SJCRH30 (cell line): ENCODE measurements at places on chromosomes 16 and 17.

DNA sequence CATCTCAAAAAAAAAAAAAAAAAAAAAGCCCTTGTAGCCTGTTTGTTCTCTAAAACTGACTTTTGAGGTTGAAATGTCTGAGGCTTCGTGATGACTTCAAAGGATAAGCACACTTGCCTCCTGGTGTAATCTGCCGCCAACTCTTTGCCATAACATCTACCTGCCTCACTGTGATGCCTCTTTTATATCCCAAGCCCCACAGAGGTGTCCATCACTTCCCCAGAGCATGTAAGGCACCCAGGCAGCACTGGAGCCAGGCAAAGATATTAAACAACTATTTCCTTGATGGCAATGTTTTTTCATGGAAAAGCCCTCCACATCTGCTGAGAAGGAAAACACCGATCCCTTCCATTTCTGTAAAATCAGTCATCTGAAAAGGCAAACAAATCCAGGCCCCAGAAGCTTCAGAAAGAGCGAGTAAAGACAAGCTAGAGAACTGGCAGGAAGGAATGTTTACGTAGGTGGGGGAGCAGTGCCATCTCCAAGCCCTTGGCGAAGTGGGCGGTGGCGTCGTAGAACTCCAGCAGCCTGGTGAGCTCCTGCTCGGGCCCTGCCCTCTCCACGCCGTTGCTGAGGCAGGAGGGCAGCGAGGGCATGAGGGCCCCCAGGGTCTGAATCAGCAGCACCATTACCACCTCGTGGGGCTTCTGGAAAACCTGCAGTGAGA lies 28.6 kb downstream of the COG7 start:
- DNase-seq = no peak

DNA sequence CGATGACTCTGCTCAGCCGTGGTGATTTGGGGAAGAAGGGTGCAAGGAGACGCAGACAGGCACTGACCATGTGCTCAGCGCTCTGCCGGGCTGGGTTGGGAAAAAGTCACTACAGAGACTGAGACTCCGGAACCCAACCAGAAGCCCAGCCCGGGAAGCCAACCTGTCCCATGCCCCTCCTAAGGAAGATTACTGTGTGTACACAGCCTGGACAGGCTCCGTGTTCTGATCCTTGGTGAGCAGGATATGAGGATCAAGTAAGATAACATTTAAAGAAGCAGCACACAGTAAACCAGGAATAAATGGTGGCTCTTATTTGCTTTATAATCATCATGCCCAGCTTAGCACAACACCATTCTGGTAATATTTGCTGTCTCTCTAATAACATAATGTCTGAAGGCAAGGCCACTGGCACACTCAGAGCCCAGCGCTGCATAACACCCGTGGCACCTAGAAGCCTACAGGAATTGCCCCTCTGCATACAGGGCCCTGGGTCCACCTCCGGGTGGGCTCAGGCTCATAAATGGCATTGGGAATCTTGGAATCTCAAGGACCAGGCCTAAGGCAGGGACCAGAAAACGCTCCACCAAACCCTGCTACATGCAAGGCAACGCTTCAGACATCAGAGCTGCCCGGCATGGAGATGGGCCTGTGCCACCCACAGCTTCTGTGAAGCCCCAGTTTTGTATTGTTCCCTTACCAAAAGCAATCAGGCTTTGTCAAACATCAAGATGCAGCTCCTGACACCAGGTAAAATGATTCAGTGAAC lies 113.5 kb downstream of the DYNLRB2 start:
- no peak for DNase-seq

- no peak for DNase-seq
These were observed 430.7 kb downstream of the HS3ST3B1 start for GRCh38 chr17:14731591-14731990.

DNA sequence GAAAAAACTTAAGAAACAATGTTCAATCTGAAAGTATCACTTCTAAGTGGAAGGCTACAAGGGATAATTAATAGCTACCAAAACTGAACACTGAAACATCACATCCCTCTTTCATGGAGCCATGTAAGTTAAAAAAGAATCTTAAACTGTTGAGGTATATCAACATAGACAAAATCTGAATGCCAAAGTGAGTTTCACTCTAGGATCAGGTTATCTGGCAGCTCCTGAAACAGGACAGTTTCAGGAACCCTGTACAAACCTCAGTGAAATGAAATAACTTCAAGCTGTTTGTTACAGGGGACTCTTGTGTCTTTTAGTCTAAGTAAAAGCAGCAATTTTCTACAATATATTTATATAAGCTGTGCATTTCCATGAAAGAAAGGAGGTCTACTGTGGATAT lies 73.2 kb downstream of the KANSL1 start:
- no peak for DNase-seq

DNA sequence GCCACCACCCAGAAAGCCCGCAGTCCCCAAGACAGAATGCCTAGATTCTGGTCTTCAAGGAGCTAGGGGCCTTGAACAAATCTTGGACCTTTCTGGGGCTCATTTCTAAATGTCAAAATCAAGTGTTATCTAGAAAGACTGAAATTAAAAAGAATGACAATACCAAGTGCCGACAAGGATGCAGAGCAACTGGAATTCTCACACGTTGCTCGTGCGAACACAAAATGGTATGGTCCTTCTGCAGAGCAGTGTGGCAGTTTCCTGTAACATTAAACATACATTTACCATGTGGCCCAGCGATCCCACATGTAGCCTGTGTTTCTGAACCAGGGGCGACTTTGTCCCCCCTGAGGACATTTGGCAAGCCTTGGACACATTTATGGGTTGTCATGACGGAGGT lies 137.9 kb downstream of the GAS7 start:
- DNase-seq = no peak

GRCh38 chr17:70181866-70182265 lies 12.5 kb downstream of the KCNJ2 start:
- DNase-seq = no peak

DNA sequence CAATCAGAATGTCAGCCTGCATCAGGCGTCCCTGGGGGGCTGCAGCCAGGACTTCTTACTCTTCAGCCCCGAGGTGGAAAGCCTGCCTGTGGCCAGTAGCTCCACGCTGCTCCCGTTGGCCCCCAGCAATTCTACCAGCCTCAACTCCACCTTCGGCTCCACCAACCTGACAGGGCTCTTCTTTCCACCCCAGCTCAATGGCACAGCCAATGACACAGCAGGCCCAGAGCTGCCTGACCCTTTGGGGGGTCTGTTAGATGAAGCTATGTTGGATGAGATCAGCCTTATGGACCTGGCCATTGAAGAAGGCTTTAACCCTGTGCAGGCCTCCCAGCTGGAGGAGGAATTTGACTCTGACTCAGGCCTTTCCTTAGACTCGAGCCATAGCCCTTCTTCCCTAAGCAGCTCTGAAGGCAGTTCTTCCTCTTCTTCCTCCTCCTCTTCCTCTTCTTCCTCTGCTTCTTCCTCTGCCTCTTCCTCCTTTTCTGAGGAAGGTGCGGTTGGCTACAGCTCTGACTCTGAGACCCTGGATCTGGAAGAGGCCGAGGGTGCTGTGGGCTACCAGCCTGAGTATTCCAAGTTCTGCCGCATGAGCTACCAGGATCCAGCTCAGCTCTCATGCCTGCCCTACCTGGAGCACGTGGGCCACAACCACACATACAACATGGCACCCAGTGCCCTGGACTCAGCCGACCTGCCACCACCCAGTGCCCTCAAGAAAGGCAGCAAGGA lies 10.4 kb downstream of the NFE2L1 start:
- DNase-seq = no peak

GRCh38 chr16:85195271-85195647 lies 83.0 kb upstream of the CIBAR2 start:
- no peak for DNase-seq
